ENCODE measurements at places on chromosomes 5 and 9.

- no peak overlapping the region for H3K4me3 ChIP-seq
- H3K4me1 ChIP-seq, result no peaks in the 10 kb centered on the region
- no peak overlapping the region for H3K27ac ChIP-seq
- no peaks in the 10 kb centered on the region for H3K27me3 ChIP-seq
- no peaks in the 10 kb centered on the region for H3K36me3 ChIP-seq
- DNase-seq, result no peak
Observed at GRCh38 chr5:7597059-7597642, 201.2 kb downstream of the ADCY2 start.

DNA sequence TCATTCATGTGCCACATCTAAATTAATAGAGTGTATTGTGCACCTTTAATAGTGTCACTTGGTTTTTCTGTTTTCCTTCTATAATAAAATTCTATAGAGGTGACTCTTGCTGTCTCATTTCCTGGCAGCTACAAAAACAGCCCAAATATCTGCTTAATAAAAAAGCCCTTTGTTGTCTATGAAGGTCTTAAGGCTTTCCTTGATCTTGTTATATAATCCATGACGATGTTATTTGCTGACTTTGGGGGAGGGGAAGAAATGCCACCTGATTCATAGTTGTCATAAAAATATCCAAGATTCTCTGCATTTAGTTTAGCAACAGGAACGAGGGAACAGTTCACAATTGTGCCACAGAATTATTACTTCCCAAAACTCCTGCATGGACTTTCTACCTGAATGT, 31.3 kb downstream of the CPEB4 start:
- H3K4me3 ChIP-seq, result no peak overlapping the region
- DNase-seq, result no peak
- peaks cover 12% of the 10 kb centered on the region for H3K36me3 ChIP-seq
- H3K4me1 ChIP-seq, result peaks cover 99% of the 10 kb centered on the region

DNA sequence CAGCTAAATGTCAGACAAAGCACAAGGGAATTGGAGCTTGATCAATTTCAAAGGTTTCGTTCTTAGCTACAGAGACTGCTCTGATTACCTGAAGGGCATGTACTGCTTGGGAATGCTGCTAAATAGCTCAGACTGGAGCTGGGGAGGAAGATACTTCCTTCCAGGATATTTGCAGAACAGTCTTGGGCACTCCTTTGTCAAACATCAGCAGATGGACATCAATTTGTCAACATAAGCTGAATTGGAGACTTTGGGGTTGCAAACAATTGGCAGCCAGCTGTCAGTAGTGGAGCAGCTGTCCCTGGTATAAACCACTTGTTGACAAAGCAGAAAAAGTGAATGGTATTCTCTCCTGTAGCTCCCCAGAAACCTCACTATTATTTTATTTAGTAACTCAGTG, 182.0 kb downstream of the CCDC192 start:
- DNase-seq, result no peak
- no peaks in the 10 kb centered on the region for H3K4me1 ChIP-seq
- no peak overlapping the region for H3K27ac ChIP-seq

GRCh38 chr9:137788561-137789294, 88.9 kb upstream of the CACNA1B start:
- no peak overlapping the region for H3K4me3 ChIP-seq
- H3K27ac ChIP-seq, result no peak overlapping the region

- no peak for DNase-seq
- no peak overlapping the region for H3K4me3 ChIP-seq
- H3K4me1 ChIP-seq, result peaks cover 7% of the 10 kb centered on the region
- H3K27me3 ChIP-seq, result no peaks in the 10 kb centered on the region
- no peaks in the 10 kb centered on the region for H3K36me3 ChIP-seq
- H3K27ac ChIP-seq, result no peak overlapping the region
Observed at GRCh38 chr5:65943771-65944170, 17.4 kb downstream of the ERBIN start.

DNA sequence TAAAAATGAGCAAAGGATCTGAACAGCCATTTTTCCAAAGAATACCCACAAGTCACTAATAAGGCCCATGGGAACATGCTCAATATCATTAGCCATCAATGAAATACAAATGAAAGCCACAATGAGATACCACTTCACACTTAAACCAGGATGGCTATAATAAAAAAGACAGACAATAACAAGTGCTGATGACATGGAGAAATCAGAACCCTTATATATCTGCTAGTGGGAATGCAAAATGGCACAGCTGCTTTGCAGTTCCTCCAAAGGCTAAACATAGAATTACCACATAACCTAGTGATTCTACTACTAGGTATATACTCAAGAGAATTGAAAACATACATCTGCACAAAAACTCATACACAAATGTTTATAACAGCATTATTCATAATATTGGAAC, 83.7 kb downstream of the HOMER1 start:
- no peak for DNase-seq
- H3K4me1 ChIP-seq, result no peaks in the 10 kb centered on the region
- H3K36me3 ChIP-seq, result no peaks in the 10 kb centered on the region
- no peak overlapping the region for H3K27ac ChIP-seq
- no peaks in the 10 kb centered on the region for H3K27me3 ChIP-seq
- H3K4me3 ChIP-seq, result no peak overlapping the region

- H3K4me3 ChIP-seq, result no peak overlapping the region
- H3K27me3 ChIP-seq, result no peaks in the 10 kb centered on the region
- H3K27ac ChIP-seq, result no peak overlapping the region
- no peak for DNase-seq
- H3K36me3 ChIP-seq, result no peaks in the 10 kb centered on the region
Observed at GRCh38 chr9:20316372-20316771, 305.9 kb downstream of the MLLT3 start.

DNA sequence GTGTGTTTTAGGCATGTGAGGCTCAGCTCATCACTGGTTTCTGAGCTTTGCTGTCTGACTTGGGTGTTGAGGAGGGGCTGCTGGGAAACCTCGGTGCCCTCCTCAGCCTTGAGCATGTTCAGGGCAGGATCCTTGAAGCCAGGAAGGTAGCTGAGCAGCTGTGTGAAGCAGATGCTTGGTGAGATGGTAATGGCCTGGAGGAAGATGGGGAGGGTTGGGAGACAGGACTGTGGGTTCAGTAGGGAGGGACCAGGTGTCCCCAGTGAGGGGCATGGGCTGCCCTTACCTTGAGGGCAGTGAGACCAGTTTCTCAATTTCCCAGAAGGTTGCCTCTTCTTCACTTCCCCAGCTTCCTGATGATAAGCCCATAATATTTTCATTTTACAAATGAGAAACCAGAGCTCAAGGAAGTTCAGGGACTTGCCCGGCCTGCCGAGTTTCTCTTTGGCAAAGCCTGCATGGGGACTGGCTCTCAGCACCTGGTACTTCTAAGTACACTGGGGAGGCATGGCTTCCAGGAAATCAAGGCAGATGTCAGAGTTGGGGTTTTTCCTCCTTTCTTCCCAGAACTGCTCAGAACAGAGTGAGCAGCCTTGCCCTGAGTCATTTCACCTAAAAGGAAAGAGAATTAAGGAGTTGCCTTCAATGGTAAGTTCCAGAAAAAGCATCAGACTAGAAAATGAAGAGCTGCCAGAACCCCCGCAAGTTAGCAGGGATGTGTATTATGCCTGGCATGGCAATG, 225.7 kb downstream of the MAST4 start:
- H3K4me1 ChIP-seq, result no peaks in the 10 kb centered on the region
- H3K27ac ChIP-seq, result no peak overlapping the region
- H3K36me3 ChIP-seq, result no peaks in the 10 kb centered on the region
- H3K4me3 ChIP-seq, result no peak overlapping the region

GRCh38 chr5:140567871-140568270, 3.2 kb downstream of the SLC35A4 start:
- DNase-seq, result no peak
- no peaks in the 10 kb centered on the region for H3K27me3 ChIP-seq
- no peak overlapping the region for H3K27ac ChIP-seq
- peaks cover 56% of the 10 kb centered on the region for H3K4me1 ChIP-seq
- no peak overlapping the region for H3K4me3 ChIP-seq

DNA sequence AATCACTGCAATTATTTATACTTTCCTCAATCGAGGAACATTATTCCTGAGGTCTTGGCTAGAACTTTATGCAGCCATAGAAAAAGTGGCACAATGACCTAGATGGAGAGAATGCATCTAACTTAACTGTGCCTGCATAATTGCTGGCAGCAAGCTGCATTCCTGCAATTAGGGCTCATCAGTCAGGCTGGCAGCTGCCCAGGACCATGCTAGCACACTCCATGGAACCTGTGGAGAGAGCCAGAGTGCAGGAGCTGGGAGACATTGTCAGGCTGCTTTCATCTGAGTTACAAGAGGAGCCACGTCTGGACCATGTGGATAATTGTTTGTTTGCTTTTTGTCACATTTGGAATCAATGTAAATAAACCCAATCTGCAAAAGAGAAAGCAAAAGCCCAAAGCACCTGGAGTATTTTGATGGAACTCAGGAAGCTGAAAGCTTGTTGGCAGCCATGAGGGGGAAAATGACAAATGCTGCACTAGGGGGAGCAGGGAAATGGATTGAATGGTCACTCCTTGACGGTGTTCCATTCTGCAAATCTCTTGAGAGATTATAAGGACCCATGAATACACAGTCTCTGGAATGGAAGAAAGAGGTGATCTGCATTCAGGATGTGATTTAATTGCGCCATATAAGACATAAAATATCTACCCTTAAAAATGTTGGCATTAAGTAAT, 839.9 kb downstream of the MAT2B start:
- no peaks in the 10 kb centered on the region for H3K27me3 ChIP-seq
- H3K4me1 ChIP-seq, result no peaks in the 10 kb centered on the region
- H3K4me3 ChIP-seq, result no peak overlapping the region
- H3K36me3 ChIP-seq, result no peaks in the 10 kb centered on the region

DNA sequence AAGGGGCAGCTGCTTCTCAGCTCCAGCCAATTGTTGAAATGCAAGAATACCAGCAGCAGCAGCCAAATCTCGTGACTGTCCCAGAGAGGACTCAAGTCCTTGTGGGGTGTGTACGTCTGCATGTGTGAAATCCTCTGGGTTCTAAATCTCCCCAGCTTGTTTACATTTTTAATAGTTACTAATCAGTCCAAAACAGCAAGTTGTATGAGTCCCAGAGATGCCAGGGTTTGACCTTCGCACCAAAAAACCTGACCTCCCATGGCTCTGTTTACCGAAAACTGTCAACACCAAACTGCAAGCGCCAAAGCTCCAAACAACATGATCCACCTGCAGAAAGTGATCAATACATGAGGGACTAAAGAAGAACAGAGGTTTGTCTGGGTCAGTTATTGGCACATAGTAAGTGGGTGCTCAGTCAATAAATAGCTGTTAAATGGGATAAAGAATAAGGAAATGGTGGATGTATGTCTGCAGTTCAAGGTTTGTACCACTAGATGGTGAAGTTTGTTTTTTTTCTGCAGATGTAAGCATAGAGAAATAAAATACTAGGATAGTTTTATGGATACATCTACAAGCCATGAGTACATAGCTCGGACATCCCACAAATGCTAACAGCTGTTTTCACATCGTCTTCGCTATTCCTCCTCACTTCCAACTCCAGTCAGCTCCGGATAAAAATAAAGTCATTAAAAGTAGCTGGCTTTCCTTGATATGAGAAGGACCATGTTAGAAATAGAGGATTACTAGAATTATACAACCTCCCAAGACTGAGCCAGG, 85.3 kb upstream of the ADRB2 start:
- no peak for DNase-seq
- H3K27me3 ChIP-seq, result no peaks in the 10 kb centered on the region
- H3K4me1 ChIP-seq, result no peaks in the 10 kb centered on the region

DNA sequence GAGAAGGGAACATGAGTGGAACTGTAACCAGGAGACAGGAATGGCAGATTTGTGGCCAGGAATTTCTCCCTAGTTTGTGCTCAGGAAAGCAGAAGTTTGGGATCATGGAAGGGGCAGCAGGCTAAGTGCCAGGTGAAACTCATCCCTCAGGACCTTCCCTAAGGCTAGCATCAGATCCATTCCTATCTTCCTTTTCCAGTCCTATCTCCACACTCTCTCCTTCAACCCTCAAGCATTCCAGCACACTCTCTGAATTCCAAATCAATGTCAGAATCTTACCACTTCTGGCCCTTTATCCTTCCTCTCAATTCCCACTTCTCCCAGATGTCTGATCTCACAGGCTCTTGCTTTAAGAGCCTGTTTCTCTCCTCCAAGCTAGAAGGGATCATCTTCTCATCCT, 53.2 kb upstream of the GRIA1 start:
- no peak for DNase-seq
- no peaks in the 10 kb centered on the region for H3K36me3 ChIP-seq
- no peaks in the 10 kb centered on the region for H3K27me3 ChIP-seq
- no peaks in the 10 kb centered on the region for H3K4me1 ChIP-seq

DNA sequence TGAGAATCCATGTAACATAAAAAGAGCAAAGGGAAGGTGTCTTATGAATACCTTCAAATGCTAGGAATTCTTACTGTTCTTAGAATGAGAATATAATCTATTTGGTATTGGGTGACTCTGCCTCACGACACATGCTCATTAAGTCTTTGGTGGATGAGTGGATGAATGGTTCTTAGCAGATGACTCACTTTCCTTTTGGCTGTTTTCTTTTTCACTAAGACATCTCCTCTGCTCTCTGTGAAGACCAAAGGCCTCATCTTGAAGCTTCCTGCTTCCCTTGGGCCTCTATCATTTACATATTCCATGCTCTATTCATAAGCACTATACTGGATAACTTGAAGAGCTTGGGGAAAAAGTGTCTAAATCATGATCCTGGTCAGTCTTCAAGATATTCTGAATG, 468.1 kb downstream of the SPATA31D1 start:
- no peaks in the 10 kb centered on the region for H3K36me3 ChIP-seq
- no peaks in the 10 kb centered on the region for H3K4me1 ChIP-seq
- H3K4me3 ChIP-seq, result no peak overlapping the region
- H3K27ac ChIP-seq, result no peak overlapping the region
- H3K27me3 ChIP-seq, result no peaks in the 10 kb centered on the region

GRCh38 chr5:151880324-151880723, 44.3 kb downstream of the GLRA1 start:
- no peaks in the 10 kb centered on the region for H3K27me3 ChIP-seq
- no peaks in the 10 kb centered on the region for H3K36me3 ChIP-seq
- H3K4me1 ChIP-seq, result no peaks in the 10 kb centered on the region
- DNase-seq, result no peak

GRCh38 chr9:35579130-35579529, 25.9 kb upstream of the TESK1 start:
- no peaks in the 10 kb centered on the region for H3K36me3 ChIP-seq
- no peak overlapping the region for H3K27ac ChIP-seq
- peaks cover 19% of the 10 kb centered on the region for H3K4me1 ChIP-seq
- no peak for DNase-seq

- no peak overlapping the region for H3K27ac ChIP-seq
- no peaks in the 10 kb centered on the region for H3K36me3 ChIP-seq
- H3K27me3 ChIP-seq, result no peaks in the 10 kb centered on the region
- H3K4me1 ChIP-seq, result no peaks in the 10 kb centered on the region
- no peak overlapping the region for H3K4me3 ChIP-seq
Observed at GRCh38 chr5:61755726-61756222, 423.7 kb downstream of the ZSWIM6 start.

- H3K4me3 ChIP-seq, result no peak overlapping the region
- no peaks in the 10 kb centered on the region for H3K36me3 ChIP-seq
- H3K27ac ChIP-seq, result no peak overlapping the region
- DNase-seq, result no peak
- no peaks in the 10 kb centered on the region for H3K4me1 ChIP-seq
- no peaks in the 10 kb centered on the region for H3K27me3 ChIP-seq
Observed at GRCh38 chr5:135986401-135986800, 31.6 kb upstream of the LECT2 start.

GRCh38 chr5:173665326-173665725, 48.9 kb upstream of the BOD1 start:
- H3K36me3 ChIP-seq, result no peaks in the 10 kb centered on the region
- no peaks in the 10 kb centered on the region for H3K27me3 ChIP-seq
- H3K4me3 ChIP-seq, result no peak overlapping the region
- DNase-seq, result no peak
- H3K27ac ChIP-seq, result no peak overlapping the region

GRCh38 chr9:91812191-91812590, 137.8 kb downstream of the ROR2 start:
- no peaks in the 10 kb centered on the region for H3K36me3 ChIP-seq
- H3K27ac ChIP-seq, result no peak overlapping the region
- no peak overlapping the region for H3K4me3 ChIP-seq
- peaks cover 10% of the 10 kb centered on the region for H3K4me1 ChIP-seq
- H3K27me3 ChIP-seq, result no peaks in the 10 kb centered on the region

All from adrenal gland (tissue), 19 donors.